ENCODE measurements at places on chromosomes 12 and 14. TPM values are rescaled to one million over a fixed set of nuclear protein-coding genes. Genes with fewer than 3 reads are reported as not detected.
A peak's percentile ranks its signal among the peaks of the same experiment; 100 is the strongest.

TMTC3 gene
- 13.8 TPM for total RNA-seq

GRCh38 chr12:83067981-83068380 is 381.3 kb downstream of the TMTC2 start:
- DNase-seq = no peak

GRCh38 chr12:123939716-123940626 is 32.7 kb downstream of the CCDC92 start:
- no peak for DNase-seq

GRCh38 chr12:76878099-76878898 is 520 bp downstream of the CSRP2 start:
- peak; percentile 60 for DNase-seq

PAPLN gene
- 4.2 TPM for total RNA-seq

FZD10 gene
- 0.14 TPM for total RNA-seq

OR4E2 gene
- total RNA-seq = not detected

DNA sequence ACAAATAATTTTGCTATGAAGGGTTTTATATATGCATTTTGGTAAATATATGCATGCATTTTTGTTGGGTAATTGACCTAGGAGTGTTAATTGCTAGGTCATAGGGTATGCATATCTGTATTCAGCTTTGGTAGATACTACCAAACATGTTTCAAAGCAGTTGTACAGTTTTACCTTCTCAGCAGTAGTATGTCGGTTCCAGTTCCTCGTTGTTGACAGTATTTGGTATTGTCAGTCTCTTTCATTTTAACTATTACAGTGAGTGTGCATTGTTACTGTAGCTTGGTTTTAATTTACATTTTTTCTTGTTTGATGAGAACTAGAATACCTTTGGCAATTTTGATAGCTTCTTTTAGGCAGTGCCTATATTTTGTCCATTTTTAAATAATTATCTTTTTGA is 98.9 kb downstream of the ARID2 start:
- no peak for DNase-seq

PCNX1 gene
- 39.2 TPM for total RNA-seq

DNA sequence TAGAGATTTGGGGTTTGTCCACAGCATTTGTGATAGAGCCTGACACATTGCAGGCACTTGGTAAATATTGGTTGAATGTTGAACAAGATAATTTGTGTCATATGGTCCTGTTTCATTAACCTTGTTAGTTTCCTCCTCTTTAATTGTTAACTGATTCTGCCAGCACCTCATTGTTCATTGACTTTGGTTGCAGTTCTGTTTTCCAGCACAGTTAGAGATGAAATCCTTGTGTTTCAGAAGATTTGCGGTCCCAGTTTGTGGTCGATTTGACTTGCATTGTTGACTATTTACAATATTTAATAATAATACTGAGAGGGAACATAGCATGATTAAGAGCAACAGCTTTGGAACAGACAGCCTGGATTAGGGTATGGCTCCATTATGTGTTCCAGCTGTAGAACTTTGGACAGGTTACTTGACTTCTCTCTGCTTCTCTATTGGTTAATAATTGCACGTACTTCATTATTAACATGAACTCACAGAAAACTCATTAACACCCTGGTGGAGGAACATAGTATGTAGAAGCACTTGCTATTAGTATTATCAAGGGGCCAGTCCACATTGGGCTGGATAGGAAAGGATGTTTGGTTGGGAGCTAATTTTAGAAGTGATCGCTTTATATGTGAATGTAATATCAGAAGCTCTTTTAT is 8.7 kb downstream of the DRAM1 start:
- DNase-seq = no peak

GPHN gene
- 15.1 TPM for total RNA-seq

PRIMA1 gene
- 2.6 TPM for total RNA-seq

DNA sequence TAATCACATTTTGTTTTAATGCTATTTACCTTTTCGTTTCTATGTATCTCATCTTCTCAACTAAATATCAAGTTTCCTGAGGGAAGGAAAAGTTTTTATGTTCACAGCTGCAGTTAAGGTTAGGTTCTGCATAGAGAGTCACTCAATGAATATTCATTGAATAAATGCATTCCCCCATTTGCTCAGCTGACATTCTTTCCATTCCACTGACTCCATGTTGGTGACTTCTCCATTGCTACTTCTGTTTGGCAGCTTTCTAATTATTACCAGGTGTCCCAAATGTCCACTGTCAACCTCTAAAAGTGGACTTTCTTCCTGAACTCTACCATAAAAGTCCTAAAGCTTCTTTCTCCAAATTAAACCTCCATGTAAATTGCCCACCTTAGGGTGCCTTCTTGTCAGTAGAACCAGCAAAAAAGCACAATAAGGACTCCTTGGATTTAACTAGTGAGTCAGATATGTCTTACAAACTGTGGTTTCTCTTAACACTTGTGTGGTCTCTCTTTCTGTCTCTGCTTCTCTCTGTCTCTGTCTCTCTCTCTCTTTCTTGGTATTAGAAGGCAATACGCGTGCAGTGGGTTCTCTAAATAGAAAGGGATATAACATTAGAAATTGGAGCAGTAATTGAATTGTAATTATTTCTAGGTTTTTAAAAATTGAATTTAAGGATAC is 85.9 kb downstream of the TMEM117 start:
- DNase-seq = no peak

CMA1 gene
- not detected for total RNA-seq

YBX3 gene
- total RNA-seq = 173 TPM

- no peak for DNase-seq
These were observed 191.2 kb upstream of the SSTR1 start for GRCh38 chr14:38016497-38016896.
